ENCODE measurements at places on chromosomes 7 and 10.

GRCh38 chr10:95559896-95560277 is 1.3 kb downstream of the SORBS1 start:
- DNase-seq, result no peak

- no peak for DNase-seq
Measured at GRCh38 chr7:151600331-151600730, 80.6 kb upstream of the RHEB start.

DNA sequence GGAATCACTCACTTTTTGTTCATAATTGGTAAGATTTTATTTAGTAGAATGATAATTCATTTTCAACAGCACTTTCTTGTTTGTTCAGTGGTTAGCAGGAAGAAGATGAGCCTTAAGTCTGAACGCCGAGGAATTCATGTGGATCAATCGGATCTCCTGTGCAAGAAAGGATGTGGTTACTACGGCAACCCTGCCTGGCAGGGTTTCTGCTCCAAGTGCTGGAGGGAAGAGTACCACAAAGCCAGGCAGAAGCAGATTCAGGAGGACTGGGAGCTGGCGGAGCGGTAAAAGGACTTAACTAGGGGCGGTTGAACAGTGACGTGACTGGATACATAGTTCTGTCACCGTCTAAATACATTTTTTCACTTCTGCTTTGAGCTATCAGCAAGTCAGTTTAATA is 31.3 kb downstream of the RABGEF1 start:
- no peak for DNase-seq

DNA sequence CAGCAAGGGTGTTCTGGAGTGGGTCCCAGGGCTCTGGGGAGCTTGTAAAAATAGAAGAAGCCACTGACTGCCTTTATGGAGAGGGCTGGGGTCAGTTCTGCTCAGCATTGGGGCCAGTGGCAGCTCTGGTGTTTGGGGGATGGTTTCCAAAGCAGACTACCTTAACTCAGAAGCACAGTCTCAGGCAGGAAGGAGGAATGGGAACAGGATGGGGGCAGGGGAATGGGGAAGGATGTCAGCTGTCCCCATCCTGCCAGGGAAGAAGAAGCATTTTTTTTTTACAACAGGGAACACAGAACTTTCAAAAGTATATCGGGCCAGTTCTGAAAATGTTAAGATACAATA is 28.8 kb downstream of the TSPAN15 start:
- no peak for DNase-seq

GRCh38 chr7:108265007-108265406 is 134.8 kb upstream of the LAMB4 start:
- DNase-seq, result no peak

- DNase-seq, result no peak
Measured at GRCh38 chr7:64685091-64685490, 19.2 kb downstream of the ZNF107 start.

GRCh38 chr10:99170116-99170675 is 65.5 kb downstream of the HPSE2 start:
- DNase-seq, result no peak

DNA sequence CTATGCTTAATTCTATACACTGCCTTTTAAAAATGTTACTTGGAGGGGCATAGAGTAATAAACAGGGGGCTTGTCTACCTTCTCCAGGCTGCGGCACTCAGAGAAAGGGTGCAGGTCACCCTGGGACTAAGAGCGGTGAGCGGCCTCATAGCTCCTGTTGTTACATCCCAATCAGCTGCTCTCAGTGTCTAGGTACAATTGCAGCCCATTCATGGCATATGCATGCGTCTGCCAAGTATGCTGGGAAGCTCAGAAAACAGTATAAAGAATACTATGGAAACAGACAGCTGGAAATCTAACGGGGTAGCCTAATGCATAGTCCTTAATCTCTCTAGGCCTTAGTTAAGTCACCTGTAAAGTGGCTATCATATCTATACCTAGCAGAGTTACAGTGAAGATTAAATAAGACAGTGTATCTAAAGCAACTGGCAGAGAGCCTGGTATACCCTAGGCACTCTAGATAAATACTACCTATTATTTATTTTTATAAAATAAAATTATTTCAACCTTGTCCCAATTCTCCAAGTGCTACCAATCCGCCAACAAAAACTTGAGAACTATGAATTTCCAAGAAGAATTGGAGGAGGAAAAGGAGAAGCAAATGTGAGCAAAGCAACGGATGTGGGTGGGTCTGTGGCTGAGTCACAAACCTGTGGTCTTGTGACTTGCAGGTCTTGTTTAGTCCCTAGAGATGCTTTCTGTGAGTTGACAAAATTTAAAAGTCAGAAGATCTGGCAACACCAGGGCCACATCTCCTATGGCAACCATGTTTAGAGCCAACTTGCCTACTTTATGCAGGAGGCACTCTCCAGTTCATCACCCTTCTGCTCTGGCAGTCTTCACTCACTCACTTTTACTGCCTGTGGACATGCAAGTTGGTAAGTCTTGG is 183.0 kb downstream of the RAPGEF5 start:
- no peak for DNase-seq

DNA sequence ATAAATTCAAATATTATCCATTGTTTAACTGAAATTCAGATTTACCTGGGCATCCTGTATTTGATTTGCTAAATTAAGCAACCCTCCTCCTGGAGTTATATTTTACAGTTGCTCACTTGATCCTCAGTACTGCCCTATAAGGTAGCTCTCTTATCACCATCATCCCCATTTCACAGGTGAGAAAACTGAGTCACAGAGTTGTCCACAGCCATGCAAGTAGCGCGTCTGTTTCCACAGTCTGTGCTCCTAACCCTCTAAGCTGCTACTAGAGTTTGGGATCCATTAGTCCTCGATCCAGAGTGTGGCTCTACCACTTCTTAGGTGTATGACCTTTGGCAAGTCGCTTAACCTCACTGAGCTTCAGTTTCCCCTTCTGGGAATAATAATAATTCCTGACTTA is 34.9 kb upstream of the KDM7A start:
- no peak for DNase-seq

DNA sequence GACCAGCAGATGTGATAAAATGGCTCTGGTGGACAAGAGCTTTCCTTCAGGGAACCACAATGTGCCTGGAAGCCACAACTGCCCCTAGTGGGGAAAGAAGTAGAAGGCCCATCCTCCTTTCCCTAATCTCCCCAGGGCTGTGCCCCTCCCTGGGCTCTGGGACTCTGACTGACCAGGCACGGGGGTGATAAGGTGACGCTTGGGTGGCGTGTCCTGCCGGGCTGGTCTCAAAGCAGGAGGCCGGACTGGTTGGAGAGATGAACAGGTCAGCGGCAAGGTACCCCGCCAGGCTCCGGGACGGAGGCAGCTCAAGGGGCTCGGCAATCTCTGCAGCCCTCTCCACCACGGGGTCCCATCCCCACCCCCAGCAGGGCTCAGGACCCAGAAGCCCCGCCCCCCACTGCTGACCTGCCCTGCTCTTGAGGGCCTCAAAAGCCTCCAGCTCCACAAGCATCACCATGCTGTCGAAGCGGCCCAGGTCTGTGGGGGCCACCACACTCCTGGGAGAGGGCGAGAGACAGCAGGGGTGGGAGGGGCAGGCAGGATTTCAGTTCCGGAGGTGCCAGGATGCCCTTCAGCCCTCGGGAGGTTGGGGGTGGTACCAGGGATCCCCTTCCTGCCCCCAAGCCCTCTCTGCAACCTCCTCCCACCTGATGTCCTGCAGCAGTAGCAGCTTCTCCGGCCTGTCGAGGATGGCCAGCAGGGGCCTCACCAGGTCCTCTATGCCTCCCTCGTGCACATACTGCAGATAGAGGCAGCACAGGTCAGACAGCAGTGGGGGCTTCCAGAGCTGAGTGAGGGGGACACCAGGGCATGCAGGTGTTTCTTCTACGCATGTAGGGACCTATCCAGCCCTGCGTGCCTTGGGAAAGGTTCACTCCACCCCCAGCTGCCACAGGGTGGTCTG is 12.2 kb downstream of the LZTS2 start:
- DNase-seq, result no peak

GRCh38 chr10:4850397-4850796 is 24.4 kb downstream of the AKR1E2 start:
- no peak for DNase-seq

GRCh38 chr7:72267291-72267800 is 144.8 kb downstream of the CALN1 start:
- no peak for DNase-seq

- DNase-seq, result no peak
Measured at GRCh38 chr7:116573541-116573940, 48.7 kb downstream of the CAV1 start.

DNA sequence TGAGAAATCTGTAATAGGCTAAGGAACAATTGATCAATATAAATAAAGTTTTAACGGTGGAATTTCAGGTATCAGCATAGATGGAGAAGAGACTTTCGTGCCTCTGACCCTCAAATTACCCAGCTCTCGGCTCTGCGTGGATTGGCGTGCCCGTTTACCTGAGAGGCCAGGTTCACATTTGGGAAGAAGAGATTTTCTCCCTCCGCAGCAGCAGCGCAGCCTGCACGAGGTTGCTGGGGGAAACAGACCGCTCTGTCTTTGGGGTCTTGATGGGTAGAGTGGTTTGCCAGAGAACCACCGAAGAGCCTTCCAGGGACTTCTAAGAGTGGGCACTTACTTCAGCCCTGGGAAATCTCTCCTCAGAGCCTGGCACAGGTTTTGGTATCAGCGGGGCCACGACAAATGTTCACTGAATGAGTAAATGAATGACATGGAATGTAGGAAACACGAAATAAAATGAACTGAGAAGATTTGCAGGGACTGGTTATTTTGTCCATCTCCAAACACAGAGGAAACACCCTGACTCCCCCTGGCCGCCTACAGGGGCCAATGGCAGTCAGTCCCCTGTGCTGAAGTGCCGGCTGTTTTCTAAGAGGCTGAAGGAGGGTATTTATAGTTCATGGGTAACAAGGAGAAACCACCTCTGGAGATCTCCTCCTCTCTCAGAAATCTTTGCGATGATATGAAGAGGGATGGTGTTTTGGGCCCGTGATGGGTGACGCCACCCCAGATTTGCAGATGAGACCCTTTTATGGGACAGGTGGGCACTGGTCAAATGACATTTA is 338.5 kb downstream of the ADARB2 start:
- no peak for DNase-seq

GRCh38 chr7:141519623-141520022 is 31.6 kb upstream of the AGK start:
- no peak for DNase-seq

GRCh38 chr10:128026615-128027300 is 99.5 kb downstream of the MKI67 start:
- DNase-seq, result no peak

GRCh38 chr10:69425041-69425440 is 8.3 kb upstream of the TACR2 start:
- DNase-seq, result no peak

- no peak for DNase-seq
Measured at GRCh38 chr7:2956076-2956475, 87.6 kb downstream of the CARD11 start.

DNA sequence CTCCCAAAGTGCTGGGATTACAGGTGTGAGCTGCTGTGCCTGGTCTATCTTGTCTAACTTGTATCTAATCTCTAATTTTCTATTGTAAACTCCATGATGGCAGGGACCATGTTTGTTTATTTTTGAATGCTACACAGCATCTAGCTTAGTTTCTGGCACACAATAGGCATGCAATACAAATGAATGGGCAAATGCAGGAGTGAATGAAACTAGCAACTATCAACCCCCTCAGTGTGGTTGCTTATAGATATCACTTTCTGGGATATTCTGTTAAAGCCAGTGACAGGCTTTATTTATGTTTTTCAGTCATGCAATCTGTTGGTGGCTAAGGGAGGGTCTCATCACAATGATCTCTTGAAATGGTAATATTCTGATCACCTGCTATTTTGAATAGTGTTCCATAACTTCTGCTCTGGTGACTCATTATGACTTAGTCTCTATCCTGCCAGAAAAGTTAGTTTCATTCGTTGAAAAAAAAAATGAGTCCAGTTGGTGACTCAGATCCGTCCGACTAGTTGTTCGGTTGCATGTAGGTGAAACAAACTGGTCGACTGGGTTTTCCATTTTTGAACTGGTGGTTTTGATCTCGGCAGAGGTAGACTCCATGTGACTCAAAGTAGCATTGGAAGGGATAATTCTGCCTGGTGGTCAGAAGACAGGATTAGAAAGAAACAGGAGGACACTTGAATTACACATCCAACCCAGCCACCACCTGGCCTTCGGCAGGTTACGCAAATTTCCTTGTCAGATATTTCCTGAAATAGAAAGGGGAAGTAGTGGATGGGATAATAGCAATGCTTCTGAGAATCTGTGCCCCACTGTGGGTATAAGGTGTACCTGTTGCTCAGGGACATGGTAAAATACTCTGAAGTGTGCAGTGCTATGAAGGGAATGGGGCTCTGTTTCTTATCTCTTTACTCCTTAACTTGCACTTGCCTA is 76.8 kb downstream of the GATA3 start:
- no peak for DNase-seq

GRCh38 chr10:80454513-80455460 is 677 bp downstream of the TSPAN14 start:
- no peak for DNase-seq

GRCh38 chr7:140638173-140638791 is 2.3 kb downstream of the DENND2A start:
- no peak for DNase-seq

DNA sequence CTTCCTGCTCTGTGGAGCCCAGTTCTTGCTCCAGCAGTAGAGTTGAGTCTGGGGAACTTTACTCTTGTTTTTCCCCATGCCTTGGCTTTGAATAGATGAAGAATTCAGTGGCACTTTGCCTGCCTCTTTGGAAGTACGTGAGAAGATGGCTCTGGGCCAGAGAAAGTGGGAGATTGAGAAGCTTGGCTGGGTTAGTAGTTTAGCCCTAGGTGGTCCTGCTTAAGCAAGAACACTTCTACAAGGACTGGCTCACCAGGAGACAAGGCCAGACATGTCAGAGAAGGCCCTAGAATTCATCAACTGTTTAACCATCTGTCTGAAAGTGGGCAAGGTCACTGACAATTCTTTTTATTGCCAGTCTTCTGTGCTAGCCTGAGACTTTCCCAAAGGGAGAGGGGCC is 410.3 kb downstream of the TYW1 start:
- no peak for DNase-seq
